ENCODE measurements at places on chromosomes 5 and 9.

- DNase-seq, result peak; percentile 34
Measured at GRCh38 chr5:153490118-153491037, at the start of gene GRIA1. Gene GRIA1 (plus strand): TSS chr5:153490670.

DNA sequence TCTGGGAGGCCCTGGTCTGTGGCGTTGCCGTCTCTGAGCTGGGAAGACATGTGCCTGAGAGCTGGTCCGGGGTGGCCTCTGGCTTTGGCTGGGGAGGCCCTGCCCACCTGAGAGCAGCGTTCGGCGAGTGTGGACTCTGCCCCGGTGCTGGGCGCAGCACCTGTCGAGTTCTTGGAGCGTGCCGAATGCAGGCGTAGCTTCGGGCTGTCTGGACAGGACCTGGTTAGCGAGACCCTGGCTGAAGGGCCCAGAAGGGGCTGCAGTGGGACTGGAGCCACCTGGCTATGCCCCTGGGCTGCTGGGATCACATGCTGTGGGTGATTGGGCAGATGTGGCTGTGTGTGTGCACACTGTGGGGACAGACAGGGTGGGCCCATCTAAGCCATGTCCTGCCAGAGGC is 56.5 kb downstream of the RXRA start:
- DNase-seq, result no peak

- DNase-seq, result no peak
Measured at GRCh38 chr5:149129181-149129580, 12.1 kb upstream of the ABLIM3 start.

GRCh38 chr9:83714329-83714728 is 6.6 kb upstream of the UBQLN1 start:
- DNase-seq, result no peak

GRCh38 chr5:138282920-138283742 is 8.7 kb upstream of the GFRA3 start:
- peak; percentile 58 for DNase-seq

- no peak for DNase-seq
Measured at GRCh38 chr5:139848508-139849100, 53.0 kb downstream of the PSD2 start.

- no peak for DNase-seq
Measured at GRCh38 chr9:82996941-82997340, 66.0 kb downstream of the RASEF start.

GRCh38 chr9:103669296-103669695 is 424.8 kb upstream of the SMC2 start:
- DNase-seq, result no peak

GRCh38 chr5:143659599-143660238 is 152.2 kb upstream of the HMHB1 start:
- DNase-seq, result no peak

- no peak for DNase-seq
Measured at GRCh38 chr9:124284940-124285441, 27.2 kb downstream of the NEK6 start.

DNA sequence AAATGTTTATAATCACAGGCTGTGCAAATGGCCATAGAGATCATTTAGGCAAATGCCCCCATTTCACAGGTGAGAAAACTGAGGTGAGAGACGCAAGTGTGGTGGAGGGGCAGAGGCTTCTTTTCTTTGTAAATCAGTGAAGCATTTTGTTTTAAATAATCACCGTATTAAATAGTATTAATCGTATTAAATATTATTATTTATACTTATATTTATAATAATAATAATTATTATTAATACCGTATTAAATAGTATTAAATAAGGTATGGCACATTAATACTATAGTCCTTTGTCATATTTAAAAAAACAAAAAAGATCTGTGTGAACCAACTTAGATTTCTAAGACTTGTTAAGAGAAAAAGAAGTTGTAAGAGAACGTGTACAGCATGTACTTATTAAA is 32.6 kb upstream of the SH3PXD2B start:
- no peak for DNase-seq

DNA sequence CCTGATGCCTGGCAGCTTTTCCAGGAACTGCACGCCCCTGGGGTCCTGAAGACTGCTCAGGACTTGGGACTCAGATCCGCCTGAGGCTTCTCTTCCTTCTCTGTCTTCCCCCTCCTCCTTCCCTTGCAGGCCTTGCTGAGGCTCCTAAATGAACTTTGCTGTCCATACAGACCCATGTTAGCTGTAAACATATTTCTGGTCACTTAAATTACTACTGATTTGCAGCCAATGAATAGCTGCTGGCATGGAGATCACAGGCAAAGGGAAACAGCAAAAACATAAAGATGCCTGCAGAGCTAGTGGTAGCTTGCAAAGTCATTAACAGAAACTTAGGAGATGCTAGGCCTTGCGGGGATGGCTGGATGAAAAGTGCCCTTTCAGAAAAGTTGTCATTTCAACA is 261.9 kb downstream of the GADD45G start:
- DNase-seq, result no peak
